Skin of body (tissue), 3 donors: ENCODE measurements at places on chromosomes 1 and 21.

- DNase-seq = no peak
Observed at GRCh38 chr21:25887646-25888306, 153.0 kb downstream of the GABPA start.

GRCh38 chr1:212231372-212231771 is 53.8 kb upstream of the PPP2R5A start:
- DNase-seq = no peak

- no peak for DNase-seq
Observed at GRCh38 chr1:168467452-168467851, 76.3 kb downstream of the XCL2 start.

DNA sequence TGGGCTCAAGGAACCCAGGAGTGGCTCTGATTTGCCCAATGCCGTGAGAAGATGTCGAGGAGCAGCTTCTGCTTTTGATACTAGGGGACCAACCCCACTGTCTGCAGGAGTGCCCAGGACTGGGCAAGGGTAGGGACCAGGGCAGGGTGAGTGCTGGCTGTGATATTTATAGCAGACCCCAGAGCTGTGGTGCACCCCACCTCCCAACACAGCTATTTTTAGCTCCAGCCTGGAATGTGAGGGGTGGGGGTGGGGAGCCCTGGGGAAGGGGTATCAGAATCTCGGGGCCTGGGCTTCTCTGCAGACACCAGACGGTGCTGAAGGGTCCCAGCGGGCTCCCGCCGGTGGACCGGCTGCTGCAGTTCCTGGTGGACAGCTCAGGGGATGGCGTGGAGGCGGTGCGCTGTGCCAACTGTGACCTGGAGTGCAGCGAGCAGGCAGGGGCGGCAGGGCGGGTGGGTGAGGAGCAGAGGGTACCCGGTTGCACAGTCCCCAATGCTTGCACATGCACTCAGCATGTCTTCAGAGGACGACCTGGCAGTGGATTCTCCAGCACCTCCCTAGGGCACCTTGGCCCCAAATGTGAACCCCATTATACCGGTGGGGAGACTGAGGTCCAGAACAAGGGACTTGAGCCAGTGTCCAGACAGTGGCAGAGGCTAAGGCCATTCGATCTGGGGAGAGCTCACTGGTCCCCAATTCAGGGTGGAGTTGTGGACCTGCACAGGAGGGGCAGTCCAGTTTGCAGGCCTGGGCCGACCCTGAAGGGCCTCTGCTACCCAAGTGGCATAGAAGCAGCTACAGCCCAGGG is 1.4 kb downstream of the RNF207 start:
- DNase-seq = no peak

GRCh38 chr21:37220433-37220980 is 46.6 kb downstream of the VPS26C start:
- peak; percentile 12 for DNase-seq

DNA sequence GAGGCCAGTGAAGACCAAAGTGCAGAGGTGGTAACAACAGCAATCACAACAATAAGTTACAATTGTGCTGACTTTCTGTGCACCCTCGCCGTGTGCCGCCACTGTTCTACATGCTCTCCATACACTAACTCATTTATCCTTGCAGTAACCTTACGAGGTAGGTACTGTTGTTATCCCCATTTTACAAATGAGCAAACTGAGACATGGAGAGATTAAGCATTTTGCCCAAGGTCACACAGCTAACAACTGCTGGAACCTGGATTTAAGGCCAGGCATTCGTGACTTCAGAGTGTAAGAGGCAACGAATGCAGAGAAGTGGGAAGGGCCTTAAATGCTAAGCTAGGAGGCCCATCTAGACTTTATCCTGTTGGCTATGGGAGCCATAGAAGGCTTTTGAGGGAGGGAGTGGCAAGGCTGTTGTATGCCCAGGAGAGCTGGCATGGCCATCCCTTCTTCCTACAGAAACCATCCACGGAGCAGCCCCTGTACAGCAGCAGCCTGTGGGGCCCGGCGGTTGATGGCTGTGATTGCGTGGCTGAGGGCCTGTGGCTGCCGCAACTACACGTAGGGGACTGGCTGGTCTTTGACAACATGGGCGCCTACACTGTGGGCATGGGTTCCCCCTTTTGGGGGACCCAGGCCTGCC is 36.6 kb downstream of the AZIN2 start:
- DNase-seq = no peak

GRCh38 chr1:61446531-61446991 is 278.4 kb downstream of the TM2D1 start:
- DNase-seq = no peak

GRCh38 chr21:44024257-44024656 is 12.1 kb downstream of the TRAPPC10 start:
- no peak for DNase-seq

DNA sequence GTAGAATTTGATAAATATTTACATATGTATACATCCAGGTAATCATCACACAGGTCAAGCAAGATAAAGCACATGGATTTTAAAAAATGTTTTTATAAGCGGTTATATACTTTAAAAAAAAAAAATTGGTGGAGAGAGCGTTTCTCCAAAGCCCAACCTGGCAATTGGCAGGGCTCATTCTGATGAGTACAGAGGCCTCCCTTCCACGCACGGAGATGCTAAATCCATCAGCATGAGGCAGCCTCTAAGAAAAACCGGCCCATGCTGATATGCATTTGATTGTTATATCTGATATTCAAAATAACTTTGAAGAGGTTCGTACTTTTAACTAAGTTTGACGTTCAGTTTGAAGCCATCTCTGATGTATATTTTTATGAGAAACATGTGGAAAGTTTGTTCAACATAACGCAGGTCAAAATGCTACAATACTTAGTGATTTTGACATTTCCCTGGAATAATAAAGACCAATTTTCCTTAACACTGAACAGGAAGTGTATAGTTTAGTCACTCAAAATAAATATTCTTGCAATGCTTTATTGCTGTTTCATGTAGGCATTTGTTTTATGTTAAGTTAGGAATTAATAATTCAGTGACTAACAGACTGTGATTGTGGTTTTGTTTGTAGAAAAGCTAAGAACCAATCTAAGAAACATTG is 151.7 kb downstream of the NR5A2 start:
- DNase-seq = no peak

DNA sequence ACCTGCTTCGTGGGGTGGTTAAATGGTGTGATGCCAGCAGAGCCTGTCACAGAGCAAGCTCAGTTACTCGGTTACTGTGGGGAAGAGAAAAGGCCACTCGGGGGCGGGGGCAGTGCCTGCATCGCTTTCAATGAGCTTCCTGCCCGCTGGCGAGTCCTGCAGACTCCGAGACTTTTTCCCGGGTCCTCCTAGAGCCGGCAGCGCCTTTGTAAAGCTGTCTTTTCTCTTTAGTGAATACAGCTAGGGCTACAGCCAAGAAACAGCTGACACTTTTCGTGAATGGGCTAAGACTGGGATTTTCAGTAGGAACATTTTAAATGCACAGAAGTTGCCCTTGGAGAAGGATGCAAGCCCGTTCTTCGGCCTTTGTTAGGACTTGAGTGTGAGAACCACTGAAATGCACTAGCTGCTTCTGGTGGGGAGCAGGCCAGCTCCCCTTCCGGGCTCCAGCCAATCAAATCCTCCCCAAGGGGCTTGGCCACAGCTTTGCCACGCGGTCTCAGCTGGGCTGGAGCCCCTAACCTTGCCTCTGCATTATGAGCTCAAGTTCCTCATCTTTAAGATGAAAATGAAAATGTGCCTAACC is 23.4 kb upstream of the EFHD2 start:
- no peak for DNase-seq

- DNase-seq = no peak
Observed at GRCh38 chr1:202802998-202803932, 5.0 kb downstream of the KDM5B start.

- DNase-seq = no peak
Observed at GRCh38 chr1:186530109-186530508, 69.2 kb upstream of the PDC start.

GRCh38 chr1:85088408-85088784 is 40.1 kb upstream of the MCOLN3 start:
- no peak for DNase-seq

GRCh38 chr1:114253900-114254299 is 100.2 kb upstream of the SYT6 start:
- no peak for DNase-seq

DNA sequence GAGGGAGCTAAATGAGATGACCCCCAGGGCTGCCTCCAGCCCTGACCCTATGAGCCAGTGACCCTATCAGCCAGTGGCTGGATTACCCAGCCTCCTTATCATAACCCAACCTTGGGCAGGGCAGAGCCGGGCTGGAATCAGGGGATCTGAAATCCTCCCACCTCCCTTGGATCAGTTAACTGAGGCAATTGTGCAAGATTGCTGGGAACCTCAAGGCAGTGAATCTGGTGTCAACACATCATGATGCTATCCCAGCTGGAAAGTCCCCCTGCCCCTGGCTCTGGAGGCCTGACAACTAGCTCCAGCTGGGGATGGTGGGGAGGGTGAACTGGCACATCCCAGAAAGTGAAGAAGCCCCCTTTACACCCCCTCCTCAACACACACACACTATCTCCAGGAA is 6.4 kb upstream of the TSPAN1 start:
- no peak for DNase-seq

DNA sequence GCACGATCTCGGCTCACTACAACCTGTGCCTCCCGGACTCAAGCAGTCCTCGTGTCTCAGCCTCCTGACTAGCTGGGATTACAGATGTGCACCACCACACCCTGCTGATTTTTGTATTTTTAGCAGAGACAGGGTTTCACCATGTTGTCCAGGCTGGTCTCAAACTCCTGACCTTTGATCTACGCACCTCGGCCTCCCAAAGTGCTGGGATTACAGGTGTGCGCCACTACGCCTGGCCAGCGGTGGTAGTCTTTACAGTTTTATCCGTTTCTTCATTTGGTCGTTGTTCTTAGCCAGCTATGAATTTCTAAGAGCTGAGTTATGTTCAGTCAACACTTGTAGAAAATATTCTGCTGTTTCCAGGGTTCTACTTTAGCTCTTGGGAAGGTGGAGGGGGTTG is 53.3 kb downstream of the AKNAD1 start:
- DNase-seq = no peak

GRCh38 chr1:91872000-91872399 is 14.0 kb downstream of the TGFBR3 start:
- DNase-seq = no peak

GRCh38 chr1:201452866-201453265 is 16.1 kb downstream of the PHLDA3 start:
- no peak for DNase-seq

DNA sequence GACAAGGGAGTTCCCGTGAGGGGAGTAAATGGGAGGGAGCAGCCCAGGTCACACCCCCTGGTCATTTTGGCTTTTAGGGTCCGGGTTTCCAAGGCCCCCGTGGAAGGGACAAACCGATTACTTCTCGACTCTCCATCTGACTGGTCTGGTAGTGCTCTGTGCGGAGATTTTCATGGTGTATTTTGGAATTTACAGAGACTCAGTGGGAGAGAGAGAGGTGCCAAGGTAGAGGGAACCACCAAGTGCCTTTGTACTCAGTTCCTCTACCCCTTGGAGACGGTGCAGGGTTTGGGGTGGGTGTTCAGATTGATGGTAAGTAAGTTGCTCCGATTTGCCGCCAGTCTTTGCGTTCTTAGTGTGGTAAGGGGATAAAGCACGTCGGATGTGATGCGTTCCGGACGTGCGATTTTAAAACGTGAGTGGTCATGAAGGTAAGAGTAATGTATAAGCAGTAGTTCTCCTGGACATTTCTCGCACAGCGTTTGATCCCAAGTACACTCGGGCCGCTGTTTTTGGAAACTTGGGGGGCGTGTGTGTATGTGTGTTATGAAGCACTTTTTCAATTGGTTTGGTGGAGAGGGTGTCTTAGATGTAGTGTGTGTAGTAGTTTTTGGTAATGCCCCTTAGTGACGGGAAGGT is 682 bp downstream of the SUCO start:
- DNase-seq = peak; percentile 69

- no peak for DNase-seq
Observed at GRCh38 chr21:16792101-16792500, 720.7 kb upstream of the CXADR start.

DNA sequence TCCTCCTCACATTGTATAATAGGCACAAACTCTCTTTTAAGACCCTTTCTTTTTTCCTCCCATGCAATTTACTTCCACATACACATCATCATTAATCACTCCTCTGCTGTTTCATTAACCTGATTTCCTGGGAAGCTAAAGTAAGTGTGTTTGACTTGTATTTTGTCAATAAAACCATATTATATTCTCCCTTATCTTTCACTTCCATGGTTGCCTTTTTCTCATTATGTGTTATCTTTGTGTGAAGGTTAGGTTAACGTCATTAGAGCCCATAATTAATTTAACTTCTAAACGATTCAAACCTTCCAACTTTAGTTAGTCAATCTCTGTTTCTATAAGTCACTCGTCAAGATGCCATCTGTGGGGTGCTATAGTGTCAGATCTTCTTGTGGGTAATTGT is 313.0 kb downstream of the PAPPA2 start:
- DNase-seq = no peak

GRCh38 chr1:203324105-203325025 is 19.0 kb downstream of the BTG2 start:
- no peak for DNase-seq

DNA sequence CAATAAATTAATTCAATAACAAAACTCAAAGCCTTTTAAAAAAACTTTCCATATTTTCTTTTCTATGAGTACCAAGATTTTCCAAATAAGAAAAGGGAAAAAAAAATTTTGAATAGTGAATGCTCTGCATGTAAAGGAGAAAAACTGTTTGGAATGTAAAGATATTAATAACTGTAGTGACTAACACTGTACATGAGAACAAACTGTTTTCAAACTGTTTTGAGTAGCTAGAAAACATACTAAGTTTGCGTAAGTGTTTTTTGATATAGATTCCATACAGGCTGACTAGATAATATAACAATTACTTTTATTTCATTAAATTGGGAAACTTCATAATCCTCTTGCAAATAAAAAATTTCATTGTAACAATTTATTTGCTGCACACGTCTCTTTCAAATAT is 150.5 kb downstream of the DPYD start:
- no peak for DNase-seq

DNA sequence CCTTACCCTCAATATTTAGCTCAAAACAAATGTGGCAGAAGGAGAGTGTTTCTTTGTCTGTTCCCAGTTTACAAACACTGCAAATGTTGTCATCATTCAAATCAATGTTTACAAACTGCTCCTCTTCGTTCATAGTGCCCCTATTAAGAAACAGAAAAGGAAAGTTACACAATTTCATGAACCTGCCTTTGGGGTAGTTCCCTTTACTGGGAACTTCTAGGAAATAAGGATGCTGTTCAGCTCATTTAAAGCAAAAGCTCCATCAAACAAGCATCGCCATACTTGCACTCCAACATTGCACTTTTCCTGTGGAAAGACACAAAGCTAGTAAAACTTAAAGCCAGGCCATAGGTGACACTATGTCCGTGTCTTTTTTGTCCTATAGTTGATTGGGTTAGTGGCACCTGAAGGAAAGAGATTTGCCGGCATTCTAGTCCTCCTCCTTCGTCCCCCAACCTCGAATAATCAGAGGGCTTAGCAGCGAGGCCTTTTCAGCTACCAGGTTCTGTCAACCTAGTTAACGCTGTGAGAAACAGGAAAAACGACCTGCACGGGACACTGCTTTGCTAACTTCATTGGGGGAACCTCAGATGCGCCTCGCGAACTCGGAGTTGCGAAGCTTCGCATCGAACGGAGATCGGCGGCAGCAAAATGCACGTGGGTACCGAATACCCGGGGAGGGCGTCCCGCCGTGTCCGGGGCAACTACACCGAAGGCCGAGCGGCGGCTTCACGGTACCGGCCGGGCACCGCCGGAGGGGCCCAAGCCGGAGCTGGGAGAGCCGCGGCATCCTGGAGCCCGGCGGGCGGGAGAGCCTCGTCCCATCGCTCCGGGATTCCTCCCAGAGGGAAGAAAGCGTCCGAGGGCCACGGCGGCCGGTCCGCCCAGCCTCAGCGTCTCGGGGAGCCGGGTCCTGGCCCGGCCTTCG is 706 bp downstream of the C21orf91 start:
- peak; percentile 36 for DNase-seq
